ENCODE measurements at places on chromosomes 5 and 9. TPM values are rescaled to one million over a fixed set of nuclear protein-coding genes. Genes with fewer than 3 reads are reported as not detected.
A peak's percentile ranks its signal among the peaks of the same experiment; 100 is the strongest.

Gene SPATA31A7
- not detected for total RNA-seq

Gene IL3
- total RNA-seq: not detected

Gene FNBP1
- 38.2 TPM for total RNA-seq

Gene SHOC1
- not detected for total RNA-seq

Gene PCDHB9
- 1.7 TPM for total RNA-seq

Gene SPINK13
- total RNA-seq: not detected

Gene RBM18
- 18.9 TPM for total RNA-seq

Gene PSD2
- 0.10 TPM for total RNA-seq

Gene MSX2
- 0.62 TPM for total RNA-seq

Gene HACD4
- 5.8 TPM for total RNA-seq

Gene PCDHGB7
- total RNA-seq: 10.3 TPM

Gene FGFR4
- total RNA-seq: 130 TPM

DNA sequence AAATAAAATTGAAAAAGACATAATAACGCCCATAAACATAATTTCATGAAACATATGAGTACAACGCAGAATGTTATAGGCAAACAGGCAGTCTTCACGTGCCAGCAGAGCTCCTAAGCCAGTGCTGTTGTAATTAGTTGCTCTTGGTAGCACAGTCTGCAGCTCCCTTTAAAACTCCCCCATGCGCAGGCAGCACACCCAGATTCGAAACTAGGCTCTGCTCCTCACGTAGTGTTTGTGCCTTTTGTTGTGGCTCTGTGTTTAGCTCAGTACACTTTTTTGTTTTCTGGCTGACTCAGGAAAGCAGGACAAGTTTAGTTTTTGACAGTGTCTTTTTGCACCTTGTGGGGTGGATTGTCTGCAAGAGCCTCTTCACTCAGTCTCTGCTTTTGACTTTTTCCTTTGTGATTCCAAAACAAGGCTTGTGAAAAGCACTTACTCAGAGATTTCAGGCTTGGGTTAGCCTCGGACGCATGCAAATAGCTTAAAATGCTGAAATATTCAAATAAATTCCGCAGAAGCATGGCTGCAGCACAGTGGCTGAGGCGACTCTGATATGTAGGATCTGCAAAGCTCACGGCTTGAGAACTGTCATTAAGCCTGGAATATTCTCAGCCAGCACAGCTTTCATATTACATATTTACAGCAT lies 113.6 kb downstream of the IRX1 start:
- no peak for DNase-seq

DNA sequence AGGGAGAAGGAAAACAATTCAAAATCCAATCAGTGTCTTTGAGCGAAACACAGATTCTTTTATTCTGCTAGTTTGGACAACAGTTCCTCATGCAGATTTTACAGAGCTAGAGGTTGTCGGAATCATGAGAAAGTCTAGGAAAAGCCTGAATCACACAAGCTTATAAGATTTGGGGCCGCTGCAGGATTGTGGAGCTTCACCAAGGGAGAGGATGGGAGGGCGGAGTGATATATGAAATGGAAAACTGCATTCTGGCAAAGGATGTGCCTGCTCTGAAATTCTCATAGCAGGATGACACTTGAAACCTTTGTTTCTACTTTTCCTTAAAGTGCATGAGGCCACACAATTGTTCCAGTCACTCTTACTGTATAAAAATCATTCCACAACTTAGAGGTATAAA lies 134.3 kb downstream of the OR2K2 start:
- DNase-seq: peak; percentile 69

DNA sequence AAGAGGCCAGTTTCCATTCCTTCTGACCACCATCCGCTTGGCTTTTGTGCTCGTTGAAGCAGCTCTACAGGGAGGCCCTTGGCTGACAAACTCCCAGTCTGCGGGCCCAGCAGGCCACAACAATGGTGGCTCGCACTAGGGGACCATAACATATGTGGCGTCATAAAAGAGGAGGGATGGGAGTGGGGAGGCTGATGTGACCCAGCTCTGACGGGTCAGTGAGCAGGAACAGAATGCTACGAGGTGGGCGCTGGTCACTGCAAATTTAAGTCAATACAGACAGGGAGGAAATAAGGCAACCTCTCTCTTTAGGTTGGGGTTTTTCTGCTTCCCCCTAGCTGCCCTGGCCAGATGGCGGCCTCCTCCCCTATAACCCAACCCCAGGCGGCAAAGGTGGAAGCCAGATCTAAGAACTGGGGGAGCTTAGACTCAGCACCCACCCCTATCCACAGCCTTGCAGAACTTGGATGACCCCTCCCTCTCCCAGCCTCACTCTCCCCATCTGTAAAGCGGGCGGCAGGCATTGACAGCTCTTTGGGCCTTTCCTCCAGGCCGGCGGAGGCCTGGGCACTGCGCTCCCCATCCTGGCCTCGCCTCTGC lies 778 bp downstream of the FRRS1L start:
- no peak for DNase-seq

- no peak for DNase-seq
Measured at GRCh38 chr5:133122711-133123110, 70.9 kb downstream of the HSPA4 start.

DNA sequence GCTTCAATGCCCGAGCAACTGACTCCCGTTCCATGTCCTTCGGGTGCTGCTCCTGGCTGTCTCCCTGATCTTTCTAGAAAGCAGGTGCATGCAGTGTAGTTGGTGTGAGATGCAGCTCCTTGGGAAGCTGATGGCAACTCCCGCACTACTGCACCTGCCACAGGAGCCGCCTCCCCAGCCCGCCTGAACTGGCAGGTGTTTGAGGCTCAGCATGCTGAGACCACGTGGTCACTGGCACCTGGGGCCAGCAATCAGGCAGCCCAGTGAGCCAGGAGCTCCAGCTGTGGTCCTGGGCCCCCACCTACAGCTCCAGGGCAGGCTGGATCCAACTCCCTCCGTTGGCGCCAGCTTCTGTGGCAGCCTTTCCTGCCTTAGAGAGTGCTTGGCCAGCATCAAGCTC lies 111.5 kb downstream of the ICE1 start:
- no peak for DNase-seq

DNA sequence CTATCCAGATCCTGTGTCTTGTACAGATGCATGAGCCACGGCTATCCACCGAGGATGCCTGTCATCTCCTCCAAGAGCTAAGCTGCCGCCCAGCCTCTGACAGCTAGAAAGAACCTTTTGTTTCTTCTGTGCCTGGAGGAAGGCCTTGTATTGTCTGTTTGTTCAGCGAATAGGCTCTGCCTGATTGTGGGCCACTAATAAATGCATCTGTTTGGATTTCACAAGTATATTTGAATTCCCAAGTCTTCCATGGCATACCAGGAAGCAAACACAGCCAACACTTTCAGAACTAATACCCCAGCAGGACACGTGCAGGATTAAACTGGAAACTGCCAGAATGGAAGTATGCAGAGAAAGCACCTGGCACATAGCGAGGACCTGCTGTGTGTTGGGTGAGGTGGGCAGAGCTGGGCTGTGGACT lies 92.7 kb upstream of the NEURL1B start:
- peak; percentile 55 for DNase-seq

- DNase-seq: no peak
Measured at GRCh38 chr9:85108746-85109145, 439.2 kb downstream of the NTRK2 start.

- no peak for DNase-seq
Measured at GRCh38 chr5:95081500-95081960, 203.4 kb downstream of the MCTP1 start.

DNA sequence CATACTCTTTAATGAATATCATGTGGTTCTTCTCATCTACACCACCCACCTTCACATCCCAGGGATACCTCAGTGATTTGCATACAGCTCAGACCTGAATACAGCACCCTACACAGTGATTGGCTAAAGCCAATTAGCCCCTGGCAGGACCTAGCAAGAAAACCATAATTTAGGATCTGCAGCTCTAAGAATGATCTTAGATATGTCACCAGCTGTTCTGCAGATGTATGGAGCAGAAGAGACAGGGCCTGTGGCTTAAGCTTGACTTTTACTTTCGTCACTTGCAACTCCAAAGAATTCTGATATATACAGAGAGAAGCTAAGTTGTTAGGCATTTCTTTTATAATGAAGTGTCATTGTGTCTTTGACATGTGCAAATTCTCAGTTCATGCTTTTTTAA lies 483.2 kb upstream of the C9orf72 start:
- no peak for DNase-seq

DNA sequence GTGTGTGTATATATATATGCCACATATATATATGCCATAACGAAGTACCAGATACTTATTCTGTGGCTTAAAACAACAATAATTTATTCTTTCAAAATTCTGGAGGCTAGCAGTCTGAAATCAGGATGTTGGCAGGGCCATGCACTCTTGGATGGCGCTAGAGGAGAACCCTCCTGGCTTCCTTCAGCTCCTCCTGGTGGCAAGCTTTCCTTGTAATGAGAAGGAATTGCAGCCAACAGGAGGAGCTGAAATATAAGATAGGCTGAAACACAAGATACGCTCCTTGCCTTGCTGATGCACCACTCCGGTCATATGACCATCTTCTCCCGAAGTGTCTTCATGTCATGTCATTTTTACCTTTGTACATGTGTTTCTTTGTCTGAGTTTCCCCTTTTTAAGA lies 368.1 kb upstream of the CTNND2 start:
- no peak for DNase-seq

- DNase-seq: no peak
Measured at GRCh38 chr9:130173666-130173983, 1.4 kb downstream of the NCS1 start.

GRCh38 chr5:172110260-172110815 lies 77.7 kb downstream of the STK10 start:
- DNase-seq: no peak

- DNase-seq: no peak
Measured at GRCh38 chr5:124669300-124669648, 77.2 kb downstream of the ZNF608 start.

DNA sequence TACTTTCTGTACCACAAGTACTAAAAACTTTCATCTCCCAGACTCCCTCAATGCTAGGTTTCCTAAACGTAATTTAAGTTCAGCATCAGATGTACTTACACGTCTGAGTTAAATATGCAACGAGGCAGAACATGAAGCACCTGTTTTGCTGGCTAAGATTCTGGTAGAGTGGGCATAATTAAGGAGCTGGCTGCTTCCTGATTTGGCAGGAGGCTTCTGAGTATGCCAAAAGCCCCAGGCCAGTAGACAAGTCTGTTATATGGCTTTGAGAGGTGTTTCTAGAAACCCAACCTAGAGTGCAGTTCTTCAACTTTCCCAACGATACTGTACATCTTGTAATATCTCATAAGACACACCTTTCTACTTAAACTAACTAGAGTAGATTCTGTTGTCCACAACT lies 13.6 kb downstream of the TICAM2 start:
- no peak for DNase-seq

GRCh38 chr9:91945277-91946085 lies 4.5 kb downstream of the ROR2 start:
- DNase-seq: peak; percentile 91

DNA sequence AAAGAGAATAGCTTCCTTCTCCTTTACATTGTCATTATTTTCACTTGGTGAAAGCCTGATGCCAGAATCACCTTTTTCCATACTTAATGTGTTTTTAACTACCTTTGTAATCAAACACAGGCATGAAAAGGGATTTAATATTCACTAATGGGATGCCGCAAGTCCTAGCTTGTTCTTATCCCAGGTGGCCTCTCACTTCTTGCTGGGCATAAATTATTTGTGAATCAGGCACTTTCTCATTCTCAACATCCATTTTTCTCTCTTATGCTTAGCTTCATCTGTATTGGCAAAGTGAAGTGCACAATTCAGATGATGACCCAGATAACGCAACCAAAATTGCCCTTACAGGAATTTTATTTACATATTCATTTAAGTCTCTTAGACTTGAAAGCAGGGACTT lies 10.9 kb downstream of the ACTL7B start:
- DNase-seq: no peak

GRCh38 chr5:62650197-62650596 lies 71.6 kb downstream of the LRRC70 start:
- no peak for DNase-seq

- peak; percentile 36 for DNase-seq
Measured at GRCh38 chr5:11384441-11385250, 519.6 kb downstream of the CTNND2 start.

GRCh38 chr9:95036676-95037075 lies 280.8 kb downstream of the FANCC start:
- DNase-seq: no peak

DNA sequence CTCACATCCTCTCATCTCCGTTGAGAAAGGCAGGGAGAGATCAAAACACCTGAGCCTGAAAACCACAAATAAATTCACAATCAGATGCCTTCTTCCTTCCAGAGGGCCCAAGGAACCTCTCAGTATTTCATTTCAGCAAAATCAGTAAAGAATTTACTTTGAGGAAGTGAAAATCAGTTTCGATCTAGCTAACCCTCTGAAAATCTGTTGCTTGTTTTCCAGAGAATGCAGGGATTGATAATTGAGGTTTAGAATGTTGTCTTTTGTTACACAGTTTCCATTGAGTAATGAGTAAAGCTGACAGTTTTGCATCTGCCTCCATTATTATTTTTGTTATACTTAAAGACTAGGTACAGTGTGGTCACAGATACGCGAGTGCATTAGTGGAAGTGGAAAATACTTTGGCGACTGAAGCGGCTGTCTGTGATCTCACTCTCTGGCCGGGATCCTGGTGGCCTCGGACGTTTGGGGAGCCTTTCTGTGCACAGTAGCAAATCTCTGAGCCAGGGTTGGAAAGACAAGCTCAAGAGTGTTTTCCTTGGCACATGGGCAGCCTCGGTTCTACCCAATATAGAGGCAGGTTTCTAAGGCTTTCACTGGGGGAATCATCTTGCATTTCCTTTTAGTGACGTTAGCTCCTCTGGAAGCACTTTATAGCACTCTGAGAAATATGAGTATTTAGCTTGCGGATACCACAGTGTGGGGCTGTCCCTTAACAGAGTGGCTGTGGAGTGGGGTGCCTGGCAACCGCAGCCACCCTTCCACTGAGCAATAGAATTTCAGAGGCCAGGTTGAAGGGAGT lies 32.2 kb upstream of the ANGPTL2 start:
- peak; percentile 84 for DNase-seq

DNA sequence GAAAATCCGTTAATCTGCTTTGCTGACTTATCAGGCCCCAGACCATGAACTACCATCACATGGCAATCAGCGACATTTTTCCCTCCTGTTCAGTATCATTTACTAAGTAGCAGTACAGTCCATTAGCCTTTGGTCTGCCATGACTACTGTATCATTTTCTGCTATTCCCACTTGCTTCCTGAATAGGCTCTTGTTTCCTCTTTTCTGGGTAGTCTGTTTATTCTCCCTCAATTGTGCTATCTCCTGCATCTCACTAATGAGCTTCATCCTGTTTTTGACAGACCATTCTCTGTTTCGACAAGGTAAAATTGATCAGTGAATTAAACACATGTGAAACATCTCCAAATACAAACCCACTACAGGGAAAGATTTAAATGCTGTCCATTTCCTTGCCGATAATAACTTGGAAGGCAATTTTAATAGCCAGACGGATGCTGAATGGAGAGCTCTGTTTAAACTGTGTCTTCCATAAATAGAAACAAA lies 263.5 kb upstream of the ANKRD55 start:
- no peak for DNase-seq

GRCh38 chr5:123610209-123610608 lies 98.2 kb downstream of the CSNK1G3 start:
- no peak for DNase-seq
